ENCODE measurements at places on chromosomes 2 and 18.

DNA sequence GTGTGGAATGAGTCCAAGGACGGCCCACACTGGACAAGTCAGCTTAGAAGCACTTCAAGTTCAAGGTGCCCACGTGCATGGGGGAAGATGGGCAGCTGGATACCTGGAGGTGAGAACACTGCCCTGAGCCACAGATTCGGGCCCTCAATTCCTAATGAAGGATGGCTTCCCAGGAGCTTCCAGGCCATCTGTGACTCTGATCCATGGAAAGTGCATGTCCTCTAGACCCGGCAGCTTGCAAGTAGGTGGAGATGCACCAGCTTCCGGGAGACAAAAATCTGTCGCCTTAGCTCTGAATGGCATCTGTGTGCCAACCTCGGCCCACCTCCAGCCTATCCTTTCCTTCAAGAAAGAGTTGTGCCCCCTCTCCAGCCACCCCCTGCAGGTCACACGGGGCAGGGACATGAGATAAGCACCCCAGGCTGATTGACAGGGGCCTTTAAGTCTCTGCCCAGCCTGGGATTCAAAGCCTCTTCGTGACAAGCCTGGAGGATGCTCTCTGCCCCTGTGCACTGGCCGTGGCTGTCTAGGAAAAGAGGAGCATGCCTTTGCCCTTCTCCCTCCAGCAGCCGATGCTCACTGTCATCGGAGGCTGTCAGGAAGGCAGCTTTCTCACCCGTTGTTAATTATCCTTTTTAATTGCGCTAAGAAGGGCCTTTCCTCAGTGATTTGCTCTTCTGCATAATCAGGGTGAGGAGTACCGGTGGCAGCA is 65.5 kb downstream of the BIN1 start:
- no peak for DNase-seq

DNA sequence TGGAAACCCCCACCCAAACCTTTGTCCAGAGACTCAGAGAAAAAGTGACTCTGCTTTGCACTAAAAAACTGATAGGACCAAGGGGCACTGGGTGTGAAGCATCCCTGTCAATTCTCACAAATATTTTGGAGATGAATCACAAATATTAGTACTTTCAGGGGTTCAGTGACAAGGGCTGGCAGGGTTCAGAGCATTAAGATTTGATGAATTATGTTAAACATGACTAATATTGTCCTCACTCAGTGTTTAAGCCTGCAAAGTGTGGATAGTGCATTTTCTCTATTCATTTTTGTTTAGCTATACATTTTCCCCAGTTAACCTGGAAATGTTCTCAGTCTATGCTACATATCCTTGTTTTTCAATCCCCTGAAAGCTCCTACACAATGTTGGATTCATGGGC is 65.3 kb upstream of the CCDC68 start:
- DNase-seq = no peak

- no peak for DNase-seq
Observed at GRCh38 chr2:98538280-98539041, 69.9 kb downstream of the COA5 start.

DNA sequence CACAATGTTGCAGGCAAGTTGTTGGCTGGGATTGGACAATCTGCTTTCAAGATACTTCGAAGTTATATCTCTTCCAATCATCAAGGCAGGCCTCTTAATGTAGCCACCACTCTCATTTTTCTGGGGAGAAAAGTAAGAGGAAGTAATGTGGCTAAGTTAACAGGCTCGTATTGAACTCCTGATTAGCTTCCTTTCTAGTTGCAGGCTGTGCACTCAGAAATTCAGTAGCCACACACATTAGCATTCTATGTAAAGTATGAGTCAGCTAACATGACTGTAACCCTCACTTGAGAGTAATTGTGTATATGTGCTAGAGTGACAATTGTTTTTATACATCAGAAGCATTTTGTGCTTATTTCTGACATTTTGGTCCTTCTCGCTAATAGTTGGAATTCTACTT is 3.3 kb downstream of the TWSG1 start:
- DNase-seq = no peak

- no peak for DNase-seq
Observed at GRCh38 chr2:237435844-237436587, 22.1 kb upstream of the COL6A3 start.

DNA sequence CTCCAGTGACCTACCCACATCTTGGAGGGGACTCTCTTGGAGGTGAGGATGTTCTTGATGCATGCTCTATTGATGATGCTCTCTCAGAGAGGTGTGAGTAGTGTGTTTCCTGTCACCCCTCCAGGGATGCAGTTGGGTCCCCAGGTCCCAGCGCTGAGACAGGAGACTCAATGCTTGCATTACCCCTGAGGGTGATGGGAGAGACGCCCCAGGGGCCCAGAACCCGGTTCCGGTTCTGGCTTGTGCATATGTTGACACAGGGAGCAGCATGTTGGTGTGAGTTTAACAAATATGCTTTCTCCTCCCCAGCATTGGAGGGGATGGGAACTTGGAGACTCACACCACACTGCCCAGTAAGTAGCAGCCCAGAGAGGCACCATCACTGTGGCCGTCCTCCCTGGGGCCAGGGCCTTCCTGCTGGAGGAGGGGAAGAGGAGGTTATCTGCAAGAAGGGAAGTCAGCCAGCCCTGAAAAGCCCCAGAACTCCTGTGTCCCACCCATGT is 124.5 kb downstream of the PLB1 start:
- peak; percentile 37 for DNase-seq

GRCh38 chr2:68330691-68331090 is 10.9 kb upstream of the CNRIP1 start:
- no peak for DNase-seq

GRCh38 chr18:22324191-22325131 is 93.3 kb downstream of the CTAGE1 start:
- no peak for DNase-seq

DNA sequence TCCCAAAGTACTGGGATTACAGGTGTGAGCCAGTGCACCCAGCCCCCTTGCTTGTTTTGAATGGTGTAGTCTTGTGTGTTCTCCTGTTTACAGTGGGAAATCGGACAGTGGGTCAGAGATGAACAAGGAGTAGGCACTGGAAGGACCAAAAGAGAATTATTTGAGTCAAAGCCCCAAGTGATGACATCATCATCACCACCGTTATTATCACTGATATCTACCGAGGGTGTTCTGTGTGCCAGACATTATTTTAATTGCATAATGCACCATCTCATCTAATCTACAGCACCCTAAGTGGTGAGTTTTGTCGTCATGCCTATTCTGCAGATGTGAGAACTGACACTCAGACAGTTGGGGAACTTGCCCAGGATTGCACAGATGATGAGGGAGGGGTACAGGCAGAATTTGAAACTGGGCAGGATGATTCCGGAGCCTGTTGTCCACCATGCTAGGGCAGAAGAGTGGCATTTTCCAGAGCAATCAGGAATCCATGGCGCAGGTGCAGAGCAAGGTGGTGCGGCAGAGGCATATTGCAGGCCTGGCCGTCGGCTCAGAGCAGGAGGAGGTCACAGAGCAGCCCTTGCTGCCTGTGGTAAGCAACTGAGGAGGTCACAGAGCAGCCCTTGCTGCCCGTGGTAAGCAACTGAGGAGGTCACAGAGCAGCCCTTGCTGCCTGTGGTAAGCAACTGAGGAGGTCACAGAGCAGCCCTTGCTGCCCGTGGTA is 137.0 kb upstream of the HDAC4 start:
- no peak for DNase-seq

DNA sequence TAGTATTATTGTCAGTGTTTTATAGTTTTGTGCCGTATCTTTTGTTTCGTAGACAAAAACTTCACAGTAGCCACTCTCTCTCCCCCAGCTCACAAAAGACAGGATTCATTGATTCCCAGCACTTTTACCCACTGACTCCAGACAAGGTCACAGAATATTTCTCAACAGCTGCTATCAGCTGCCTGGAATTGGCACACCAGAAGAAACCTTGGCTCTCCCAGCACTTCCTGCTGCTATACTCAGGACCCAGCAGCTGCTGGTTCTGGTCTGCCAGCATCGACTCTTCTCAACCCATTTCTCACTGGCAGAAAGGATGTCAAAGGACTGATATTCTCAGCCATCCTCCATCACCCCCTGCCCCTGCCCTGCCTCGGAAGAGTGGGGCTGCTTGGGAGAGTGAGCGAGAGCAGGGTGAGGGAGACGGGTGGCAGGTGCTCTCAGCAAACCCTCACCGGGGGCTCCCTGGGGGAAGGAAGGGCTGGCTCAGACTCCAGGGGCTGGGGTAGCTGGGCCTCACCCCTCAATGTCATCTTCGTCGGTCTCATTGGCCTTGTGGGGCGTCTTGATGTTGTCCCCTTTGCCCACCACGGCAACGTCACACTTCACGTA is 6.1 kb upstream of the OTOF start:
- DNase-seq = no peak

- DNase-seq = no peak
Observed at GRCh38 chr2:215609089-215610032, 173.5 kb upstream of the FN1 start.

DNA sequence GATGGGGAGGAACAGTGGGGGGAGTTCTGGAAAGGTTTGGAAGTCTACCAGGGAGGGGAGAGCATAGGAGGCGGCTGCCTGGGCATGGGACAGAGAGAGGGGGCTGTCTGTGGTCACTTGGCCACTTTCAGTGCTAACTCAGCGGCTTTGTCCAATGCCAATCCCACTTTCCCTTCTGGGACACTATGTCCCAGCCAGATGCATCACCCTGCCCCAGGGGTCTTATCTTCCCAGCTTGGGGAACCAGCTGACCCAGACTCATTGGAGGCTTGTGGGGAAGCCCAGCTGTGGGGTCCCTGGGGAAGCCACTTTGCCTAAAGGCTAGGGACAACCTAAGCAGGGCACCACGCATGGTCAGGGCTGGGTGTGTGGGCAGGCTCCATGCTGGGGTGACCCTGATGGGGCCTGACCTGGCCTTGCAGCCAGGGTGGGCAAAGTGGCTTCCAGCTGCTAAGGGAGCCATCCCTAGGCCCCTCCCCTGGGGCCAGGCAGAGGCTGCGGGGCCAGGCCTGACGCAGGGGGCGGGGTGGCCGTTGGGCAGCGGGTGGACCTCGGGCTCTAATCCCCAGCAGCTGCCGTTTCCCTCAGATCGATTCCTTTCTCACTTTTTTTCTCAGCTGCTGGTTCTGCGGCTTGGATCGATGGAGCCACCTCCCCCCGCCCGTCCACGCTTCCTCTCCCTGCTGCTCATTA is 1.6 kb upstream of the ASIC4 start:
- no peak for DNase-seq

- DNase-seq = no peak
Observed at GRCh38 chr2:28453396-28453795, 42.5 kb upstream of the PLB1 start.

DNA sequence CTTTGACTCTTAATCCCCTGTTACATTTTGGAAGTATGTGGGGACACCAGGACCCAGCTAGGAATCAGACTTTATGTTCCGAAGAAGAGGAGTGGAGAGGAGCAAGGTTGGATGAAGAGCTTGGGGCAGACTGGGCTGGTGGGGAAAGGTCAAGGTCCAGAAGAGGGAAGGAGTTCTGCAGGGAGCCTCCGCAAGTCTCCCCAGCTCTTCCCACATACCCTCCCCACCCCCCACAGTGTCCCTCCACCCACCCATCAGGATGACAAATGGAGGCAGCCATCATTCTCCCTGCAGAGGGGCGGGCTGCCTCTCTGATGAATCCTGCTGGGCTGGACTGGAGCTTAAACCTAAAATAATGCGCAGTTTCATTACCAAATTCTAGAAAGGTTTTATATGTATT is 77.2 kb downstream of the ACKR3 start:
- DNase-seq = no peak

- no peak for DNase-seq
Observed at GRCh38 chr2:197846128-197846527, 41.7 kb downstream of the PLCL1 start.

GRCh38 chr18:58364876-58365528 is 263.9 kb downstream of the ALPK2 start:
- no peak for DNase-seq

DNA sequence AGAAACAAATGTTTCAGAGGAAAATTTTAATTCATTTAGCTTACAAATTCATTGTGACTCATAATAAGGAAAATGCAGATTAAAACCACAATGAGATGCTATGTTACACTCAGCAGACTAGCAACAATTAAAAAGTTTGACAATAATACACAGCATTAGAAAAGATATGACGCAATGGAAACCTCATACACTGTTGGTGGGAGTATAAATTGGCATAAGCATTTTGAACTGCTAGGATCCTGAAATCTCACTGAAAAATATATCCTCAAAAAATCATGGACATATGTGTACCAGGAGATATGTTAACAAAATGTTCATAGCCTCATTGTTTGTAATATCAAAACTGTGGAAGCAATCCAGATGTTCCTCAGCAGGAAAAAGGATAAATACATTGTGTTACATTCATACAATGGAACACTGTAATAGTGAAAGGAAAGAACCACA is 13.7 kb downstream of the CALCRL start:
- DNase-seq = no peak

GRCh38 chr18:80159713-80160636 is 50.9 kb downstream of the ADNP2 start:
- DNase-seq = no peak

DNA sequence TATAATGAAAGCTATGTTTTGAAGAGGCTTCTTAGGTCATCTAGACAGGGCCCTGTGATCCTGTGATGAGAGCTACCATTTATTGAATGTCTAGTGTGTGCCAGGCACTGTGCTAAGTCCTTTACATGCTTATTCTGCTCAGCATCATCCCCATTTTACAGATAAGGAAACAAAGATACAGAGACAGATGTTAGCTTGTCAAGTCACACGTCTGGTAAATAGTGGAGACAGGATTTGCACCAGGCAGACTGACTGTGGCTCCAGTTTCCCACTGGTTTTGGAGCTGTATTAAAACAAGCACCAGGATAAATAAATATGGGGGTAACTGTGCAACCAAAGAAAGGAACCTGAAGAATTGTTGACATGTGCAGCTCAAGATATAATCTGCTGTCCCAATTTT is 19.2 kb upstream of the EML6 start:
- no peak for DNase-seq

GRCh38 chr2:176999301-176999700 is 213.3 kb upstream of the HNRNPA3 start:
- no peak for DNase-seq

GRCh38 chr2:109466674-109467575 is 146.8 kb downstream of the SEPTIN10 start:
- no peak for DNase-seq

GRCh38 chr18:23495723-23496440 is 7.4 kb upstream of the RMC1 start:
- no peak for DNase-seq

Data from CD8-positive, alpha-beta memory T cell (primary cell).